ENCODE measurements at places on chromosomes 2 and 18.
A peak's percentile ranks its signal among the peaks of the same experiment; 100 is the strongest.

GRCh38 chr2:68730828-68731227, 3.8 kb upstream of the ARHGAP25 start:
- H3K36me3 ChIP-seq = no peaks in the 10 kb centered on the region
- no peaks in the 10 kb centered on the region for H3K27me3 ChIP-seq
- DNase-seq = no peak
- H3K4me1 ChIP-seq = no peaks in the 10 kb centered on the region

- no peak overlapping the region for H3K27ac ChIP-seq
- no peak for DNase-seq
- H3K4me3 ChIP-seq = no peak overlapping the region
- no peaks in the 10 kb centered on the region for H3K4me1 ChIP-seq
Observed at GRCh38 chr2:211049321-211050018, 493.1 kb downstream of the CPS1 start.

DNA sequence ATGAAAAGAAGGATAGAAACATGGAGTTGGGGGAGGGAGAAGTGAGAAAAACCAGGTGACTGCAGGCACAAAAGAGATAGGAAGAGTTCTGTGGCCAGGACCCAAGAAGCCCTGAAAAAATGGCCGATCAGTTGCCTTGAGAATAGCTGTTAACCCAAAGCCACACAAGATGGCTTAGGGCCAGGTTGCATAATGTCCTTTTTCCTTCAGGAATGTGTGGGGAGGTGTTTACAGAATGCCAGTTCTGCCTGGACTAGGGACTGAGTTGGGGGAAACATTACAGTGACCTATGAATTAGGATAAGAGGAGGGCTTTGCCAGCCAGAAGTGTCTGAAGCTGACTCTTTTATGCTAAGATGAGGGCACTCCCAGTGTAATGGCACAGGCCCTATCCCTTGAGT, 17.1 kb downstream of the FAM110C start:
- H3K27ac ChIP-seq = no peak overlapping the region
- H3K27me3 ChIP-seq = no peaks in the 10 kb centered on the region
- H3K36me3 ChIP-seq = no peaks in the 10 kb centered on the region

- no peak overlapping the region for H3K4me3 ChIP-seq
- no peak overlapping the region for H3K27ac ChIP-seq
- DNase-seq = no peak
- no peaks in the 10 kb centered on the region for H3K36me3 ChIP-seq
Observed at GRCh38 chr18:34048423-34048822, 176.3 kb downstream of the NOL4 start.

GRCh38 chr18:2966560-2966959, 46.4 kb downstream of the LPIN2 start:
- no peaks in the 10 kb centered on the region for H3K27me3 ChIP-seq
- H3K36me3 ChIP-seq = no peaks in the 10 kb centered on the region
- no peak overlapping the region for H3K27ac ChIP-seq
- H3K4me1 ChIP-seq = no peaks in the 10 kb centered on the region

DNA sequence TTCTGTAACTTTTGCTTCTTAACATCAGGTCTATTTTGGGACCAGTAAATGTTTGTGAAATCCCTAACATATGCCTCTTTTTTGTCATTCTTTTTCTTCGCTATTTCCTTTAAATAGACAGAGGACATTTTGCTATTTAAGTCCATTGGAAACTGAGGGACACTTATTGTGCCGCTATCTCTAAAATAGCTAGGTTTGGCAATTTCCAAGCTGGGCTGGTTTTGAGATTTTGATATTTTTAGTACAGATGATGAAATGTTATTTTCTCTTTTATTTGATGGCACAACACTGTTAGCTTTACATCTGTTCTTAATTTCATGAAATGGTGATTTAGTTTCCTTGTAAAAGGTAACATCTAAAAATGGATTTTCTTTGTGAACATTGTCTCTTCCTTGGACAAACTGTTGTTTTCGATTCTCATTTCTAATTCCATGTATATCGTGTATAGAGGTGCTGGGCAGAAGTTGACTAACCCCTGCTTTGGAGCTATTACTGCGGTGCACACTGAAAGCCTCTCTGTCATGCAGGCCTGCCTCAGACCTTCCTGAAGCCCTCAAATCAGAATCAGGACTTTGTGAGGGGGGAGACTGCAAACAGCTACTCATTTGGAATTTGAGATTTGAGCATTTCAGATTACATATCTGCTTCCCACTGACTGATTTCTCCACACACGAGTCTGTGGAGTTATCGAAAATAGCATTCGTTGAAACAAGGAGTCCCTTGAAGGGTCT, 594 bp downstream of the RAD51AP2 start:
- peak overlapping the region; percentile 45 for H3K4me3 ChIP-seq
- no peaks in the 10 kb centered on the region for H3K36me3 ChIP-seq
- no peak for DNase-seq
- H3K27ac ChIP-seq = no peak overlapping the region
- no peaks in the 10 kb centered on the region for H3K27me3 ChIP-seq

GRCh38 chr2:166464187-166464586, 29.9 kb downstream of the SCN7A start:
- H3K4me3 ChIP-seq = no peak overlapping the region
- no peaks in the 10 kb centered on the region for H3K36me3 ChIP-seq
- DNase-seq = no peak
- H3K27ac ChIP-seq = no peak overlapping the region
- no peaks in the 10 kb centered on the region for H3K4me1 ChIP-seq

DNA sequence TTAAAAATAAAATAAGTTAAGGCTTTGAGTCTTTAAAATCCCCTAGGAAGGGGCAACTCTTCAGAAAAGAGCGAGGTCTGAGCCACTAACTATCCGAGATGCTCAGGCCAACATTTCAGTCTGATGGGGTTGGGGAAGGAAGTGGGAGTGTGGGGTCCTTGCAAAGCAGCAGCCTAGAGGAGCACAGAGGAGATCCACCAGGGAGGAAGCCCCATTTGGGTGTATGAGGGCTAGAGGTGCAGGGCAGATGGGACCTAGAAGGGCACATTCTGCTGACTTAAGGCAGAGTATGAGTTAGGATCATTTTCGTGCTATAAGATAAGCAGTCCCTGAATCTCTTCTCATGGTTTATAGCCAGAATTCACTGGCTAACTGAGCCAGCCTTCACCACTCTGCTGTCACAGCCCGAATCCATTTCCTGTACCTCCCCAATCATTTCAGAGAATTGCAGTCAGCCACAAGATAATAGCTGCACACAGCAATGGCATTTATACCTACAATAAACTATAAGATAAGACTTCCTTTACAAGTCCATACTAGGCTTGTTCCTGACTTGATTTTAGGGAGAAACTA, 37.0 kb downstream of the MRPL30 start:
- H3K36me3 ChIP-seq = no peaks in the 10 kb centered on the region
- H3K4me3 ChIP-seq = no peak overlapping the region

DNA sequence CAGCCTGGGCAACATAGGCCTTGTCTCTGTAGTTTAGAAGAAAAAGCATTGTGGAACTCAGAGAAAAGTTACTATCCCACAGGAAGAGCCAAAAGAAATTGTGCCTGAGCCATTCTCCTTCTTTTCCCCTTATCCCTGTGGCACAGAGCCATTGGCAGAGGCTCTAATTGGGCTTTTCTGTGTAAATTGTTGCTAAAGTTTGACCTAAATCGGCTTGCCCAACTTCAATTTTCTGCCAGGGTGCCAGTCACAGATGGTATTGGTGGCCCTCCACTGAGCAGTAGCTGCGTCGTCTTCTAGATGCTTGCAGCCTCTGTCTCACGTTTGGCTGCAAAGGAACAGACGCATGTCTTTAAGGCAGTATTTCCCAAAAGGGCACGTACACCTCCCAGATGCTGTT, 30.3 kb downstream of the ZNF532 start:
- no peak overlapping the region for H3K27ac ChIP-seq
- DNase-seq = no peak
- peaks cover 5% of the 10 kb centered on the region for H3K36me3 ChIP-seq
- H3K4me3 ChIP-seq = no peak overlapping the region
- peaks cover 4% of the 10 kb centered on the region for H3K4me1 ChIP-seq

DNA sequence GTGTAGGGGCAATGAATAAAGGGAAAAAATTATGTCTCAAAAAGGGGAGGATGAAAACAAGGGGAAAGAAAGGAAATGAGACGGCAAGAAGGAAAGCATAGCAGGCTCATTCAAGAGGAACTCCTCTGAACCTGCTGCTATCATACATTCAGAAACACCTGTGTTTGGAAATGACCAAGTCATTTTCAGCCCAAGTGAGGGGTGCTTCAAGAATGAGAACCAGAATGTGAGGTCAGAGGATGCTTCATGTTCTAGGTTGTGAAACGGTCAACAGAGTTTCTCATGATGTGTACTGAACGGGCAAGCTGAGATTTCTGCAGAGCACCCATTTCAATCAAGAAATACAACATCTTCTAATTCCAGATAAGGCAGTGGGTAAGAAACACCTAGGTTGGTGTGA, 1367.2 kb upstream of the CELF4 start:
- no peaks in the 10 kb centered on the region for H3K36me3 ChIP-seq
- H3K27me3 ChIP-seq = no peaks in the 10 kb centered on the region
- DNase-seq = no peak
- H3K4me3 ChIP-seq = no peak overlapping the region

GRCh38 chr2:174280596-174280995, 32.3 kb upstream of the OLA1 start:
- H3K4me3 ChIP-seq = no peak overlapping the region
- no peak overlapping the region for H3K27ac ChIP-seq
- no peaks in the 10 kb centered on the region for H3K27me3 ChIP-seq
- no peaks in the 10 kb centered on the region for H3K36me3 ChIP-seq
- DNase-seq = no peak
- H3K4me1 ChIP-seq = no peaks in the 10 kb centered on the region

DNA sequence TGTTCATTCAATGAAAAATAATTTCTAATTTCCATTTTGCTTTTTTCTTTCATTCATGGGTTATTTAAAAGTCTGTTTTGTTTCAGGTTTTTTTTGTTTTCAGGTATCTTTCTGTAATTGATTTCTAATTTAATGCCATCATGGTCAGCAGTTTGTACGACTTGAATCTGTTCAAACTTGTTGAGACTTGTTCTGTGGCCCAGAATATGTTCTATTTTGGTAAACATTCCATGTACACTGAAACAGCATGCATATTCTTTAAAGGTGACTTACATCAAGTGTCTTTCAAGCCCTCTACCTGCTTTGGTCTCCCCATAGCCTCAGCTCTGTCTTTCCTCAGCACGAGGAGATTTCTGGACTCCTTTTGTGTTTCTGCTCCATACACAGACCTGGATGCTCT, 49.1 kb downstream of the CYP1B1 start:
- DNase-seq = no peak
- peaks cover 2% of the 10 kb centered on the region for H3K4me1 ChIP-seq
- H3K36me3 ChIP-seq = no peaks in the 10 kb centered on the region
- H3K27me3 ChIP-seq = no peaks in the 10 kb centered on the region
- H3K27ac ChIP-seq = no peak overlapping the region
